ENCODE measurements at places on chromosomes 7 and 10. TPM values are rescaled to one million over a fixed set of nuclear protein-coding genes. Genes with fewer than 3 reads are reported as not detected.

GSTO2 gene
- total RNA-seq, result under 0.01 TPM

DNA sequence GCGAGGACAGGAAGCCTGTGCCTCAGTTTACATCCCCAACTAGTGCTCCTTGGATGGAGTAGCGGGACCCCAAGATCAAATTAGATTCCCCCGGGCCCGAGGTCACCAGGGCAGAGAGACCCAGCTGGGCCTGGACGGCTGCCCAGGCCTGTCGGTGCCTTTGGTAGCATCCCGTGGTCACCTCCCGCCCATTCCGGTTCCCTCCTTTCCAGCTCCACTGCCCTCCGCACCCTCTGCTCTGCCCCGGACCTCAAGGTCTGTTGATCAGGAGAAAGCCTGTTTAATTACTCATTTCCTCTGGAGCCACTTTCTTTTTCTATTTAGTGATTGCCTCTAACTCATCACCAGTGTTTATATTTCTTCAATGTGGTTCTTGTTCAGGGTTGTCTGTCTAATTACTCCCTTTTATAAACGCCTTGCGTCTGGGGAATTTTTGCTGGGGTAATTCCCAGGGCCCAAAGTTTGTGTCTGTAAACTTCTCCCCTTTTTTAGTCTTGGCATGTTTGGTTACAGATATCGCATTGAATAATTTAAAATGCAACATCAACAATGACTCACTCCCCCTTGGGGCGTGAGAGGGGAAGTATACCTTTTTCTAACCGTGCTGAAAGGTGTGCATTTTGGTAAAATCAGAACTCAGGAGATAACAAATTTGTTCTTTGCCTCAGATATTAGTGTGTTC, 1.9 kb downstream of the FOXK1 start:
- H3K4me1 ChIP-seq, result peaks cover 16% of the 10 kb centered on the region
- DNase-seq, result peak; percentile 58
- H3K4me3 ChIP-seq, result peak overlapping the region; percentile 95
- H3K27ac ChIP-seq, result peak overlapping the region; percentile 92

- no peak for DNase-seq
- peaks cover 7% of the 10 kb centered on the region for H3K4me1 ChIP-seq
- H3K27ac ChIP-seq, result peak overlapping the region; percentile 29
- no peaks in the 10 kb centered on the region for H3K27me3 ChIP-seq
- H3K4me3 ChIP-seq, result no peak overlapping the region
Observed at GRCh38 chr10:36187380-36188079, 545.4 kb upstream of the FZD8 start.

MBLAC1 gene
- not detected for total RNA-seq

GRCh38 chr7:24025094-24025493, 258.9 kb upstream of the NPY start:
- no peaks in the 10 kb centered on the region for H3K27me3 ChIP-seq
- no peak overlapping the region for H3K4me3 ChIP-seq
- H3K27ac ChIP-seq, result no peak overlapping the region
- no peak for DNase-seq
- no peaks in the 10 kb centered on the region for H3K36me3 ChIP-seq

DNA sequence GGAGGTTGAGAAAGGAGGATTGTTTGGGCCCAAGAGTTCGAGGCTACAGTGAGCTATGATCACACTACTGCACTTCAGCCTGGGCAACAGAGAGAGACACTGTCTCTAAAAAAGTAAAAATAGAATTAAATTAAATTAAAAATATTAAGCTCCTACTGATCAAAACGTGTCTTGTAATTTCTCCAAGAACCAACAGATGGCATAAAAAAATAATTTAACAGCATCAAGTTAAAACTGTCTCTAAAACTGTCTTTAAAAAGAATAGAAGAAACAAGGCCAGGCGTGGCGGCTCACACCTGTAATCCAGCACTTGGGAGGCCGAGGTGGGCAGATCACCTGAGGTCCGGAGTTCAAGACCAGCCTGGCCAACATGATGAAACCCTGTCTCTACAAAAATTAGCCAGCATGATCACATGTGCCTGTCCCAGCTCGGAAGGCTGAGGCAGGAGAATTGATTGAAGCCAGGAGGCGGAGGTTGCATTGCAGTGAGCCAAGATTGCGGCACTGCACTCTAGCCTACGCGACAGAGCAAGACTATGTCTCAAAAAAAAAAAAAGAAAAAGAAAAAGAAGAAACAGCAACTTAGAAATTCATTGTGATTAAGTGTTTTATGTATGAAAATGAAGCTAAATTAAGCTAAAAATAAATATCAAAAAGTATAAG, 24.5 kb downstream of the MTPAP start:
- DNase-seq, result no peak
- H3K4me1 ChIP-seq, result no peaks in the 10 kb centered on the region
- H3K4me3 ChIP-seq, result no peak overlapping the region
- no peaks in the 10 kb centered on the region for H3K27me3 ChIP-seq
- H3K27ac ChIP-seq, result no peak overlapping the region
- H3K36me3 ChIP-seq, result peaks cover 85% of the 10 kb centered on the region

DNA sequence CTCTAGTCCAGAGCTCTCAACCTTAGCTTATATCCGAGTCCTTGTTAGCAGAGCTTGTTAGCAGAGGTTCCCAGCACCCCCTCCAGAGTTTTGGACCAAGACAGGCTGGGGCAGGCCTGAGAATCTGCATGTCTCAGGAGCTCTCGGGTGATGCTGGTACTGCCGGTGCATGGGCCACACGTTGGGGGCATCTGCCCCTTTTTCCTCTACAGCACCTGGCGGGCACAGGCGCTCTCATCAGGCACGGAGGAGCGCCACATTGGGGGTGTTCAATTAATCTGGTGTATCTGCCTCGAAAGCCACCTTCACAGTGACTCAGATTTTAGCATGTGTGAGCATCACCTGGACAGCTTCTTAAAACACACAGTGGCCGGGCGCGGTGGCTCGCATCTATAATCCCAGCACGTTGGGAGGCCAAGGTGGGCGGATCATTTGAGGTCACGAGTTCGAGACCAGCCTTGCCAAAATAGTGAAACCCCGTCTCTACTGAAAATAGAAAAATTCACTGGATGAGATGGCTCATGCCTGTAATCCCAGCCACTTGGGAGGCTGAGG, 117.7 kb downstream of the ELFN1 start:
- peaks cover 12% of the 10 kb centered on the region for H3K27me3 ChIP-seq
- H3K27ac ChIP-seq, result no peak overlapping the region
- no peaks in the 10 kb centered on the region for H3K36me3 ChIP-seq
- DNase-seq, result no peak

DNA sequence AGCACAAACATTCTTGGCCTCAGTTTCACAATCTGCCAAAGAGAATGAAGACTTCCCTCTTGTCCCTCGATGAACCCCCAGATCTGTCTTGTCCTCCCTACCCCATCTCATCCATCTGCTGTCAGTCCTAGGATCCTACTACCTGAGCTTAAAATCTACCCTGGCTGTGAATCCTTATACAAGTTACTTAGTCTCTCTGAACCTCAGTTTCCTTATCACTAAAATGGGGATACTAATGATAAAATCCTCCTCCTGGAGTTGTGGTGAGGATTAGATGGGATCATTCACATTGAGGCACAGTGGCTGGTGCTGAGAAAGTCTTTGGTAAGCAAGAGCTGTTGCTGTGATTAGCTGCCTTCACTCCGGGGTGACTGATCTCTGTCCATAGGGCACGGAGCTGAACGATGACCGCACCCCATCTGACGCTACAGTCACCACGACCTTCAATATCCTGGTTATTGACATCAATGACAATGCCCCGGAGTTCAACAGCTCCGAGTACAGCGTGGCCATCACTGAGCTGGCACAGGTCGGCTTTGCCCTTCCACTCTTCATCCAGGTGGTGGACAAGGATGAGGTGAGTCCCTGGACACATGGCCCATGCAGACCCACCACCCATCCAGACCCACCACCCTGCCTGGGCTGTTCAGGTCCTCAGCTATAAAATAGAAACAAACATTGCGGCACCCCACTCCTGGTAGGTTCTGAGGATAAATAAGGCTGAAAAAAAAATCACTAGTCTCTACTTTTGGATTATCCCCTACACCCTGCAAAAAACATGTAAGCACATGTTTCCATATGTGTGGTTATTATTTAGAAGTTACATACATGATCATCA, 102.5 kb downstream of the C10orf105 start:
- H3K4me3 ChIP-seq, result no peak overlapping the region
- H3K27me3 ChIP-seq, result no peaks in the 10 kb centered on the region
- H3K27ac ChIP-seq, result no peak overlapping the region
- DNase-seq, result no peak

GRCh38 chr7:40099837-40100236, 34.6 kb downstream of the MPLKIP start:
- no peak overlapping the region for H3K27ac ChIP-seq
- DNase-seq, result no peak
- H3K4me1 ChIP-seq, result peaks cover 18% of the 10 kb centered on the region
- H3K27me3 ChIP-seq, result no peaks in the 10 kb centered on the region

GRCh38 chr10:43254199-43254730, 12.6 kb downstream of the RASGEF1A start:
- DNase-seq, result no peak
- no peaks in the 10 kb centered on the region for H3K36me3 ChIP-seq
- no peak overlapping the region for H3K27ac ChIP-seq
- no peaks in the 10 kb centered on the region for H3K4me1 ChIP-seq

GRCh38 chr10:71072131-71072822, 140.1 kb upstream of the UNC5B start:
- no peak for DNase-seq
- H3K27ac ChIP-seq, result no peak overlapping the region
- no peak overlapping the region for H3K4me3 ChIP-seq
- peaks cover 23% of the 10 kb centered on the region for H3K27me3 ChIP-seq
- no peaks in the 10 kb centered on the region for H3K36me3 ChIP-seq
- no peaks in the 10 kb centered on the region for H3K4me1 ChIP-seq

GPC2 gene
- total RNA-seq, result 4.9 TPM
